Activated T-helper 9 cell treated with anti-CD3 and anti-CD28 coated beads, Interleukin-2, amount 50 U/mL, for 16 hours (primary cell): ENCODE measurements at places on chromosomes 2 and 18.

- no peak for DNase-seq
Measured at GRCh38 chr2:119482481-119483394, 41.5 kb downstream of the SCTR start.

GRCh38 chr18:3150274-3150673 is 69.5 kb downstream of the MYOM1 start:
- DNase-seq, result no peak

- DNase-seq, result no peak
Measured at GRCh38 chr2:219335373-219335786, 2.8 kb upstream of the RESP18 start.

- DNase-seq, result no peak
Measured at GRCh38 chr2:32136097-32136496, 29.6 kb upstream of the SLC30A6 start.

DNA sequence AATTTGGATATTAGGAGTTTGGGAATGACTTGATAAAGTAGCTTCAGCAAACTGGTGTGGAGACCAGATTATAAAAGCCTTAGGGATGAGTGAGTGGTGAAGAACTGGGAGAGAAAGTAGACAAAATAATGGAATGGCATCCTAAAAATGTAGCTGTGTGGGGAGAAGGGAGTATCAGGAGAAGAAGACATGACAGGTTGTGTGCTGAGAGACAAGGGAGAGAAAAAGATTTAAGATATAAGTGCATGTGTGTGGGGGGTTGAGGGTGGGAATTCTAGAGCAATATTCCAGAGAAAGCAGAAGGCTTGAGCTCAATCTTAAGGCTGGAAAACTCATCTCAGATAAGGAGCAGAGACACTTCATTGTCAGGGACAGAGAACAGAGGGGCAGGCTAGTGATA is 159.5 kb downstream of the HNMT start:
- no peak for DNase-seq

DNA sequence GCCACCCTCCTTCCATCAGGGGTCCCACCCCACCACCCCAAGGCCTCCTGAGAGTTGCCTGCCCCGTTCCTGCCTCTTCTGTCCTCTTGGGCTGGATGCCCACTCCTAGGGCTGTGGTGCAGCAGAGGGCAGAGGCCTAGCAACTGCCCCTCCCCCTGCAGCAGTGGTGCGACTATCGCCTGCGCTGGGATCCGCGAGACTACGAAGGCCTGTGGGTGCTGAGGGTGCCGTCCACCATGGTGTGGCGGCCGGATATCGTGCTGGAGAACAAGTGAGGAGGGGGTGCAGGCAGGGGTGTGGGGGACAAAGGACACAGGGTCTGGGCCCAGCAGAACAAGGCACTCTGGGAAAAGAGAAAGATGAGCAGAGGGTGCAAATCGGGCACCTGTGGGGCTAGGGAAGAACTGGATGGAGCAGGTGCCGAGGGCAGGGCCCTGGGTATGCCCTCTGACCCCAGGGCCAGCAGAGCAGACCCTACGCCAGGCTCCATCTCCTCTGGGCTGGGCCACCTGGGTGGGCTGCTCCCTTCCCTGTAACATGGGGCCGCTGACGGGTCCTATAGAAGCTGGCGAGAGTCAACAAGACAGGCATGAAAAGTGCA is 1.0 kb downstream of the CHRNG start:
- no peak for DNase-seq

GRCh38 chr2:232505856-232506255 is 14.3 kb upstream of the PRSS56 start:
- DNase-seq, result no peak

DNA sequence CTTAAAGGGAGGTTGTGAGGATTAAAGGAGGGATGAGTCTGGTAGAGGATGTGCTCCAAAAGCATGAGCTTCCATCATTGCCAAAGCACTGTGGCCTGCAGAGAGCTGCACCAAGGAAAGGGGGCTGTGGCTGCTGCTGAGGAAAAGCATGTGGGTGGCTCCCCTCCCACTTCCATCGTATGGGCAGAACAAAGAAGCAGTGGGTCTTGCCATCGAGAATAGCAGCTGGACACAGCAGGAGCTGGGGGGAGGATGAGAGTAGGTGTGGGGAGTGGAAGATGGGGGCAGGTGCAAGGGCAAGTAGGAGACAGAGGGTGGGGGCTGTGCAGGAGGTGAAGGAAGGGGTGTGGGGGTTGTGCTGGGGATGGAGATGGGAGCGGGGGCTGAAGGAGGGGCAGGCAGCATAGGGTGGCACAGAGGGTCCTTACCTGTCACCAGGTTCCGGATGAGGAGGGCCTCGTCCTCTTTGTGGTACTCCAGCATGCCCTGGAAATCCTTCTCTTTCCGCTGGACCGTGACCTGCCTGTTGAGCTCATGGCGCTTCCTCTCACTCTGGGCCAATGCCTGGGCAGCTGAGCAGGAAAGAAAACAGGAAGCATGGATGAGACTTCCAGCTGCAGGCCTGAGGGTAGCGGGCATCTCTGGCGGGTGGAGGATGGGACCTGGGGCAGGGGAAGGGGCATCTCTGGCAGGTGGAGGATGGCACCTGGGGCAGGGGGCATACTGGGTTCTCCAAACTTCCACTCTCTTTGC is 33.6 kb upstream of the ACAA2 start:
- no peak for DNase-seq

GRCh38 chr2:82155469-82155868 is 1850.9 kb upstream of the LRRTM1 start:
- no peak for DNase-seq

GRCh38 chr2:219957820-219958219 is 330.4 kb downstream of the SLC4A3 start:
- no peak for DNase-seq

DNA sequence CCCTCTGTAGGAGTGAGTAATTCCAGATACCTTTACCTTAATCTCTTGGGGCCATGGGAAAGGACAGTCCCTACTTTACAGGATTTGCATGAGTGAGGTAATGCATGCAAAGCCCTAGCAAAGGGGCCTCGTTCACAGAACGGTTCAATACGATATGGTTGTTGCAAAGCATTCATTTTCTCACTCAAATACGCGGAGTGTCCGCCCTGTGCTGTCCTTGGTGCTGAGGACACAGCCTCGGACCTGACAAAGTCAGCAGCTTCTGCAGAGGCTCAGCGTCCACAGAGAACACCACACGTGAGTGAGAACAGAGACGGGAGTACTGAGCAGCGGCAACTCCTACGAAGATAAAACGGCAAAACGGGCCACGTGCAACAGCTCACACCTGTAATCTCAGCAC is 125.7 kb downstream of the EIPR1 start:
- no peak for DNase-seq

DNA sequence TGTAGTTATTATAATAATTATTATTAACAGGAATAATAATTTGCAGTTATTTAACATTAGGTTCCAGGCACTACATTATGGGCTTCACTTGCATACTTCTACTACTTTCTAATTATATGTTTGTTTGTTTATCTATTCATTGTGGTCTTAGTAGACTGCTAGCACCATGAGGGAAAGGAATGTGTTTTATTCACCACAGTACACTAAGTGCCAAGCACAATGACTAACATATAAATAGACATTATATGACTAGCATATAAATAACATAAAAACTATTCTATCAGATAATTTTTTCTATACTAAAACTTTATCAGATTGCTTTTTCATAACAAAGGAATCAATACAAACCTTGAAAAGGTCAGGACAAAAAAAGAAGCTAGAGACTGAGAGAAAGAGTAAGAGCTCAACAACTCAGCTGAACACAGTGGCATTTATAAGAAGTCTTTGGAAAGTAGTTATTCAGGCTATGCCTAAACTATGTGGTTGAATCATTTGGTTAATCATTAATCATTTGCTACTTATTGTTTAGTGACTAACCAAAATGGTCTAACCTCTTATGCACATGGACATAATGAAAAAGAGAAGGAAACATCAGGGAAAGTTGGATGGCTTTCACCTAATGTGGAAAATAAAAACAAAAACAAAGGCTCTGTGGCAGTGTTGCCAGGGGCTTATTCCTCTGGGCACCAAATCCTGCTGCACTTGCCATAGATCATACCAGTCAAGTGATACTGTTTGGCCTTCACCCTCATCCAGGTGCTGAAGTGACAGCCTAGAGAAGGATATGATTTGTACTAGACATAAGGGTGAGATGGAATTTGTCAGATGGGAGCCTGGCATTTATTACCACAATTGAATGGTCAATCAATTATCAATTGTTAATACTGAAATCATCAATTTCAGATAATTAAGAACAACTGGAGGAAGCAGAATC is 174.9 kb downstream of the ETAA1 start:
- no peak for DNase-seq

- DNase-seq, result no peak
Measured at GRCh38 chr2:99278793-99279291, 22.2 kb downstream of the LYG1 start.

DNA sequence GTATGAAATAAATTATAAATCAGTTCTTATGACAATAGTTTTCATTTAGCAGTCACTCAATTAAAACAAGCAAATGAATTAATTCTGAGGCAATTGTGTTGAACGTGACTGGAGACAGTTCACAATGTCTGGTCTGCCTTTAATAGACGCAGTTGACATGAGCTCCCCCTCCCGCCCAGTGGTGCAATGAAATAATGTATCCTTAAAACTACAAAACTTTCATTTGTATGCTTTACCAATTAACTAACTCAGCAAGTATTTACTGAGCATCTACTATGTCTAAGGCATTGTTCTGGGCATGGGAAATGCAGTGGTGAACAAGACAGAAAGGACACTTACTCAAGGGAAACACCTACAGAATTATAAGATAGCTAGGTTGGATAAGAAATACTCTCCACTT is 3.5 kb upstream of the DSC2 start:
- no peak for DNase-seq

DNA sequence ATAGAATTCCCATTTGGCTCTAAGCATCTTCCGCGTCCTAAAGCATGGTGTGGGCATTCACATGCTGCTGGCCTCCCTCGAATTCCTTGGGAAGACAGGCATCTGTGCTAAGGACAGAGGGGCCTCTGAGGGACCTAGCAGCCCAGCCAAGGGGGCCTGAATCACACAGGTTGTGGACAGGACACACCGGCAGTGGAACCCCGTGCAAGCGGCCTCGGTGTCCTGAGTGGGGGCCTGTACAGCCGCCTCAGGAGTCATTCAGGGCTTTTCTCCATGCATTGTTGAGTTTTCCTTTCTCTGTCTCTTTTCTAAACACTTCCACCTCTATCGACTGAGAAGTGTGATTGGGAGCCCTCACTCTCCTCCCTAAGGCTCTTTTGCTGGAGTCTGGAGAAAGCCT is 44.3 kb upstream of the SMIM21 start:
- no peak for DNase-seq

DNA sequence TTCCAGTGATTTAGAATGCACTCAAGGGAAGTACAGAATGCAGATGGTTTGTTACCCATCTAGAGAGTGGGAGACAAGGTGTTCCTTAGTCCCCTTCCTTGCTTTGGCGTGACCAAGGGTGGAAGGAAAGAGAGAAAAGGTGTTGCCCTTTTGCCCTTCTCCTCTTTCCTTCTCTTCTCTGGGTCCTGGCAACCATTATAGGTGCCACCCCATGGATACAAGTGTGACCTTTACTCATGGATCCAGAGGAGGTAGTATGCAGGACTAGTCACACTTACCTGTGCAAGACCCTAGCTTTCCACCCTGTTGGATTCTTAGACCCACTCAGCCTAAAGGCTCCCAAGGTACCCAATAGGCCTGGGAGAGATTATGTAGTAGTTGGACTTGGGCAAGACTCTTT is 11.6 kb upstream of the RBFA start:
- DNase-seq, result no peak

- DNase-seq, result no peak
Measured at GRCh38 chr2:104849101-104849500, 4.8 kb upstream of the POU3F3 start.

GRCh38 chr18:79402977-79403722 is 7.4 kb downstream of the NFATC1 start:
- no peak for DNase-seq

GRCh38 chr2:215843579-215843978 is 169.8 kb downstream of the MREG start:
- no peak for DNase-seq

DNA sequence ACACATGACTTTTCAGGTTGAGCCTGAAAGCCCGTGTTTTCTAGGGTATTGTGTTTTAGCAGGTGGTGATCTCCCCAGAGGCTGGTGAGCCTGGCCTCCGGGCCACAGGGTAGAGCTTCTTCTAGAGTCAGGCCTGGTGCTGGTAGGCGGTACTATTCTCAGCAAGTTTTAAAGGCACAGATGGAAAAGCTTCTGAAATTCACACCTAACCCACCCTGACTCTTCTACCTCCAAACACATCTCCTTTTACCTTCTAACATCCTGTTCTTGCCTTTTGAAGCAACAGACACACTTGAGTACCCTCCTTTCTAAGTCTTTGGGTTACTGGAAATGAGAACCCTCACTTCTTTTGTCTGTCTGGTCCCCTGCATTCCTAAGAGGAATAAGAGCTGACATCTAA is 191.1 kb downstream of the SETBP1 start:
- DNase-seq, result no peak

DNA sequence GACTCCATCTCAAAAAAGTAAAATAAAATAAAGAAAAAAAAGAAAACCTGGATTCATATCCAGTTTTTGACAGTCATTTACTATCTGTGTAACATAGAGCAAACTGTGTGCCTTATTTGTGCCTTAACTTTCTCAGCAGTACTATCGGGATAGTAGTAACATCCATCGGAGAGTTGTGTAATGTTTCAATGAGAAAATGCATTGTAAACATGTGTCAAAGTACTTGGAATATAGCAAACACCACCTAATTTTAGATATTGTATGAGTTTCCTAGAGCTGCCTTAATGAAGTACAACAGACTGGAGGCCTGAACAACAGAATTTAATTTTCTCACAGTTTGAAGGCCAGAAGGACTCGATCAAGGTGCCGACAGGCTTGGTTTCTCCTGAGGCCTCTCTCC is 81.3 kb upstream of the CDC42EP3 start:
- DNase-seq, result no peak

DNA sequence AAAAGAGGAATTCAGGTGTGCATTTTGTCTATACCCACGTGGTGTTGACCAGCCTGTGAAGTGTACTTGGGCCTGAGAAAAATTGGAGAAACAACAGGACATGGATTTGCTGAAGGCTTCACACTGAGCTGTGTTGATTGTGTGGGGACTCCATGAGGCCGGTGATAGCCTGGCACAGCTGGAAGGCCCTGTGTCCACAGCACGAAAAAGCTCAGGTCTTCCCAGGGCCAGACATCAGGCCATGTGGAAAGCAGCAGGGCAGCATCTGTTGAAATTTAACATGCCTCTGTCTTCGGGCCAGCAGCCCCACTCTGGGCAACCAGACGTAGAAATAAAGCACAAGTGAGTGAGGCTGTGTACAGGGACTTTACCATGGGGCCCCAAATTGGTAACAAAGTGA is 84.1 kb downstream of the HS6ST1 start:
- DNase-seq, result no peak

DNA sequence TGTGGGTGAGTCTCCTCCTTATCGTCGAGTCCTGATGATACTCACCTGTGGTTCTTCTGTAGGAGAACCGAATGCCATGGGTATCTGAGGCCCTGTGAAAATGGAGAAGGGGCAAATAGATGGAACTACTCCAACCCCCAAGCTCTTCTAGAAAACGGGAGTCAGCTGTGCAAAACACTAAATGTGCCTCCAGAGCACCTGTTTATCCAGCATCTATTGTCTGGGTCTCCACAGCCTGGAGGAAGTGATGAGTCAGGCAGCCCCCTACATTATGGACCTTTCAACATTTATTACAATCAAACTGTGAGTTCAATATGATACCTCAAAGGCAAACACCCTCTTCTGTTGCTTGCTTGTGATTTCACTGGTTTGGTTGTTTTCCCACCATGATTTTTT is 9.8 kb upstream of the LRRFIP1 start:
- no peak for DNase-seq

GRCh38 chr2:98835831-98836385 is 100.1 kb downstream of the CRACDL start:
- DNase-seq, result no peak
